Cardiac septum (tissue), 1 donor: ENCODE measurements at places on chromosomes 12 and 14. TPM values are rescaled to one million over a fixed set of nuclear protein-coding genes. Genes with fewer than 3 reads are reported as not detected.

CCDC177 gene
- total RNA-seq, result not detected

GRCh38 chr12:78531831-78532458 is 332.6 kb upstream of the SYT1 start:
- no peak for DNase-seq

GRCh38 chr14:98754343-98755020 is 517.5 kb downstream of the BCL11B start:
- DNase-seq, result no peak

C3AR1 gene
- 4.2 TPM for total RNA-seq

- no peak for DNase-seq
Observed at GRCh38 chr14:103692159-103692558, 23.1 kb downstream of the XRCC3 start.

CHPT1 gene
- total RNA-seq, result 86.1 TPM

GRCh38 chr14:61444215-61444768 is 122.9 kb downstream of the PRKCH start:
- no peak for DNase-seq

SYT1 gene
- not detected for total RNA-seq

SSPN gene
- total RNA-seq, result 118 TPM

GRCh38 chr12:68919581-68920239 is 13.3 kb downstream of the CPM start:
- no peak for DNase-seq

- DNase-seq, result no peak
Observed at GRCh38 chr14:105021656-105022275, 883 bp upstream of the CDCA4 start.

FSCB gene
- not detected for total RNA-seq

DNA sequence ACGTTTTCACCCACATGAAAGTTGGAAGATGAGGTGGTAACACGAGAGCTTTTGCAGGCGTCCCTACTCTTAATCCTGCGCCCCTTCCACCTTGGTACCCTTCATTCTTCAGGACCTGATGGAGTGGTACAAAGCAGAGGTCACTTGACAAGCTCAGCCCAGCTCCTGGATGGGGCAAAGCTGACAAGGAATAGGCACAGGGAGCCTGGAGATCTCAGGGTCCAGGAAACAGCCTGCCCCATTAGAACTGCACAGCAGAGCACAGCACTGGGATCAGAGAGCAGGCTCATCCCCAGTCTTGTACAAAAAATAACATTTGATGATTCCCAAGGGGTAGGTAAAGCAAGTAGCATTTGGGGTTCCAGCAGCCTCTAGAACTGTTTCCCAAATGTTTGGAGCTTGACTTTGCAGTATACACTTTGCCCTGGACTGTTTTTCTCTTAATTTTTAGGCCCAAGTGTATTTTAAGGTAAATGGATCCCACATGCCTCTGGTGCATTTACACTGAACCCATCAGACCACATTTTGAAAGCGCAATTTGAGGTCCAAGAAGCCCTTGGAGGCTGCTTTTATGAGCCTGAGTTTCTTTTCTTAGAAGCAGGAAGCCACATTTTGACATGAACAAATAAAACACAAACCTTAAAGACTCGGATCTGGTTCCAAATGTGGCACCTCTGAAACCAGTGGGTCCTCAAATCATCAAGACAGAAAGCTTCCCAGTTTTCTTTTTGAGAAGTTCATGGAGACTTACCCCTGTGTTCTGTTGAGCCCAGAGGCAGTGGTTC is 633 bp downstream of the TC2N start:
- no peak for DNase-seq

DNA sequence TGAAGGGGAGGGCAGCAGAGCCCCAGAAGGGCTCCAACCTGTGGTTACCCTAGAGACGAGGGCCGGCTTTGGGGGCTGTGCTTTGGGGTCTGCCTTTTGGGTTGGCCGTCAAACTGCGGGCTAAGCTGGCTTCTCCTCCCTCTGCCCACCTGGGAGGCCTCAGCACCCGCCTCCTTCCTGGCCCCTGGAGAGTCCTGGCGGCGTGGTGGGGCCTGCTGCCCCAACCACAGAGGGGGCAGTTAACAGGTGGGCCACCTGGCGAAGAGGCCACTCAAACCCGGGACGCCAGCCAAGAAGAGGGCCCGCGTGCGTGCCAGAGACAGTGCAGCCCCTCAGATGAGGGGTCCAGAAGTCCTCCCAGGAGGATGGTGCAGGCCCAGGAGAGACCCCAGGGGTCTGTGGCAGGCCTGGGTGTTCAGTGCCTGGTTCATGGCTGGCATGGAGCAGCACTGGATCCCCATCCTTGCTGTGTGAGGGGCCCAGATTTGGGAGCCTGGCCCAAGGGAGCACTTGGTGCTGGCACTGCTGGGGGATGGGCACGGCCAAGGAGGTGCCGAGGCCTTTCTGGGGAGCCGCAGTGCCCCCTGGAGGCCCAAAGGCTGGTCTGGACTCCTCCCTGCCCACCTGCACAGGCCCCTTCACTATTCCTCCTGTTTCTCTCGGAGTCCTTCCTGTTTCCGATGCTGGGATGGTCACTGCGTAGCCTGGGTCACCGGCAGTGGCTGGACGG is 48.8 kb downstream of the LRCOL1 start:
- DNase-seq, result no peak

DNA sequence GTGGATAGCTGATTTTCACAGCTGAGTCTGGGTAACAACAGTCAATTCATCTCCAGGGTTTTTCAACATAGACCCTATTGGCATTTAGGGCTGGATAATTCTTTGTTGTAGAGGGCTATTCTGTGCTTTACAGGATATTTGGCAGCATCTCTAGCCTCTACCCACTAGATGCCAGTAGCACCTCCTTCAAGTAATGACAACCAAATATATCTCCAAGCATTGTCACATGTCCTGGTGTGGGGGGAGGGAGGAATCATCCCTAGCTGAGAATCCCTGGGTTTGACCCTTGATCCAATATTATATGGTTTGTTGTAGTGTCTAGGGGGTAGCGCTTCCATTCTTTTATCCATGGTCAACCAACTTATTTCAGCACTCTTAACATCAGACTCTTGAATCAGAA is 157.2 kb downstream of the ANO4 start:
- DNase-seq, result no peak

NUAK1 gene
- total RNA-seq, result 66.8 TPM

KRT78 gene
- not detected for total RNA-seq

GRCh38 chr12:47114481-47114892 is 34.7 kb upstream of the AMIGO2 start:
- DNase-seq, result no peak

- no peak for DNase-seq
Observed at GRCh38 chr12:8948701-8949341, 624 bp downstream of the M6PR start.

SLC5A8 gene
- not detected for total RNA-seq

CEBPE gene
- not detected for total RNA-seq

DNA sequence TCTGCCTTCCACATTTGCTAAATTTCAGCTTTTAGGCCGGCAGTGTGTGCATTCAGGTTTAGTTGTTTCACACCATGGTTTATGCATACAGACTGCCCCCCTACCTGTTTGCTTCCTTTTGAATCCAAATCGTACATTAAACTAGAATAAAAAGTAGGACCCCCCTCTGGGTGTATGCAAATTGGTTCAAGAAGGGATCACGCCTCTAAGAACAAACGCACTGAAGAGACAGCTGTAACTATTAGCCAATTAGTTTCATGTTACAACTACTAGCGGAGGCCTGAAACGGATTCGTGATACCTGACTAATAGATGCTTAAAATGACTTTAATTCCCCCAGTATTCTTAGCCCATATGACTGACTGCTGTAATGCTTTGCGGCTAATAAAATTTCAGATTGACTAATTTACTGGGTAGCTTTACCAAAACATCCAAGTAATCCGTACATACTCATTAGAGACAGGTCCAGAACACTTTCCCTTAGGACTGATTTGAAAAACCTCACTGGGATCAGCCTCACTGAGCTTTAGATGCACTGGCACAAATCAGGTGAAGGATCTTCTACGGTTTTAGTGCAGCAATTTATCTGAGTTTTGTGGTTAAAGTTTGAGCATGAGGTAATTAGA is 411.8 kb downstream of the NPAS3 start:
- no peak for DNase-seq

PMEL gene
- total RNA-seq, result 0.75 TPM

ING4 gene
- total RNA-seq, result 20.6 TPM

GRCh38 chr12:117125767-117126166 is 26.6 kb upstream of the TESC start:
- no peak for DNase-seq

GRCh38 chr14:58963873-58964597 is 224.4 kb upstream of the DAAM1 start:
- no peak for DNase-seq

KCNMB4 gene
- total RNA-seq, result 1.6 TPM

DNA sequence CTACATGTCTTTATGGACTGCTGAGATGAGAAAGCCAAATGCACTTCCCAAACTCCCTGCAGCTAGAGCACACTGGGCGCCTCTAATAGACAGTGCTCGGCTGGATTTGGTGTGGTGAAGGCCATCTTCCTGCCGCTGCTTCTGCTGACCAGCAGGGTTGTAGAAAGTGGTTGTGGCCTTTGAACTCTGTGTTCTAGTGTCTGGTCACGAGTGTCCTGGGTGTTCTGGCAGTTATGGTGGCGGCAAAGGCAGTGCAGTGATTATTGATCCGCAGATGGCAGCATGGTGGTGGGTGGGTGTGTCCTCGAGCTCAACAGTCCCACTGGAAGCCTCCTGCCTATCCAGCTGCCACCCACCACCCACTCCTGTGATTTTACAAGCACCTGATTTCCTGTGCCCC is 43.4 kb downstream of the SMIM41 start:
- no peak for DNase-seq

CCDC184 gene
- total RNA-seq, result 0.67 TPM

BEGAIN gene
- 1.2 TPM for total RNA-seq

DNA sequence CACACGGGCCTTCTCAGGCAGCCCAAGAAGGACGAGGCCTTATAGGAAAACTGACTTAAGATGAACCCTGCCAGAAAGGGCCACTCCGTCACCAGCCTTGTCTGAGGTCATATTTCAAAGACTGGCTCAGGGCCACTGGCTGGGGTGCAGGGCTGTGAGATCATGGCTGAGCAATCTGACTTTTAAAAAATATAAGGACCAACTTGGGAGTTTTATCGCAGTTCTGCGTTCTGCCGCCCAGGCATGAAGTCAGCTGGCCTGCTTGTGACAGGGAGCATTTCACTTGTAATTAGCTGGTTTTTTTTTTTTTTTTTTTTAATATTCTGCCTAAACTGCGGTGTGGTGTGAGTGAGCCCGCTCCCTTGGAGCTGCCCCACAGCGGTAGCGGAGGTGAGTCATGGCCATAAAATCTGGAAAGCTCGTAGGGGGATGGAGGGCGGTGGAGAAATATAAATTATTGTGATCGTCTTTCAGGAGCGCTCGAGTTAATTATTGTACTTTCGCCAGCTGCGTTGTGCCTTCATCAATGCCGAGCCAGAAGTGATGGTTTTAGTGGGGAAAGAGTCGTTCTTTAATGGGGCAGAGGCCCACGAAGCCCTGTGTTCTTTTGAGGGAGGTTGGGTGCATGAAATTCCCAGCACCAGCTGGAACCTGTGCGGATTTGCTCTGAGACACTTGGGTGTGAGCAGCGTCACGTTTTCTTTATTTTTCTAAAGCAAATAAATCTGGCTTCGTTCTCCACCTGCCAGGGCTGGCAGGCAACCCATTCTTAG is 231.9 kb downstream of the C12orf75 start:
- no peak for DNase-seq

JPH4 gene
- total RNA-seq, result 0.19 TPM

KRT82 gene
- not detected for total RNA-seq

GRCh38 chr12:58966939-58967338 is 46.6 kb upstream of the LRIG3 start:
- no peak for DNase-seq

DNA sequence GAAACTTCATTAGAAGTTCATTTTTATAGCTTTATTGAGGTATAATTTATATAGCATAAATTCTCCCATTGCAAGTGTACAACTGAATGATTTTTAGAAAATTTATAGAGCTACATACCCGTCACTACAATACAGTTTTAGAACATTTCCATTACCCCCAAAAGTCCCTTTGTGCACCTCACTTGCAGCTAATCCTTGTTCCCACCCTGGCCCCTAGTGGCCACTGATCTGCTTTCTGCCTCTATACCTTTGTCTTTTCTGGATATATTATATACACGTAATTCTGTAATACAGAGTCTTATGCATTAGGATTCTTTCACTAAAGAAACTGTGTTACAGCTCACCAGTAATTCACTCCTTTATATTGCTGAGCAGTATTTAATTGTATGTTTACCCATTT is 145.1 kb upstream of the DIO2 start:
- no peak for DNase-seq

C12orf56 gene
- not detected for total RNA-seq

STYK1 gene
- total RNA-seq, result 0.16 TPM

- DNase-seq, result no peak
Observed at GRCh38 chr12:1217191-1217949, 226.3 kb downstream of the ERC1 start.

GRCh38 chr12:6340032-6340638 is 1.7 kb downstream of the TNFRSF1A start:
- DNase-seq, result no peak

DNA sequence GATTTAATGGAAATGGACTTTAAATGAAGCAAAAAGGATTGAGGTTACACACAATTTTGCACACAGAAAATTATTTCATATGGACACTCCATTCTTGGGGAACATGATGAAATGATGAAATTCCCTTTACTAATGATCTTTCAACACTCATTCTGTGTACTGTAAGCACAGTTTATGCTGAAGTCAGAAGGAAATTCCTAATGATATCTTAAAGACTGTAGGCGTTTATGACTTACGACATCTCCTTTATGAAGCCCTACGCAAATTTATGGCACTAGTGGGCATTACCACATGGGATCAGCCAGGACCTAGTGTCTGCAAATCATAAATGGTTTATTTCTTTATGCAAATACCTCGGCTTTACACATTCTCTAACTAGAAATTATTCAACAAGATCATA is 97.9 kb upstream of the SOX5 start:
- no peak for DNase-seq
